Mesenchymal stem cell (in vitro differentiated cells and primary cell): ENCODE measurements at places on chromosomes 1 and 21.

- DNase-seq, result no peak
Measured at GRCh38 chr21:36282568-36283230, 37.3 kb upstream of the MORC3 start.

DNA sequence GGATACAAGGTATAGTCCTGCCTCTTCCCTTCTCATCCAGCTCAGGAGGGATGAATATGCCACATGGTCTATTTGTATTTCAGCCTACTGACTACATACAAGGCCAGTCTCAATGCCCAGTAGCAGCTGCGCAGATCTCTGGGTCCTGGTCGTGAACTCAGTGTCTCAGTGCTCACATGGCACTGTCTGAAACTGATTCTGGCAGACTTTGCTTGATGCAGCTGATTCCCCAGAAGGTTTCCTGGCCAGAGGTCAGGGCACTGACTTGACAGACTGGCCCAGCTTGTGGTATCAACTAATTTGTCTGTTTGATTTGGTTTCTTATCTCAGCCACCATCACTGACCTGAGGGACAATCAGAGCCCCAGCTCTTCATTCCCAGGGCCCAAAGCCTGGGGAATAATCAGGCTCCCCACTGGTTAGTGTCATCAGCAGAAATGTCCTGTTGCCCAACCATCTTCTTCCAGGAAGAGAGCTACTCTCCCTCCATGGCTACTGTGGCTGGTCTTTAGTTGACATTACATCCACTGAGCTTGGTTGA lies 7.5 kb upstream of the SPRR4 start:
- no peak for DNase-seq

- no peak for DNase-seq
Measured at GRCh38 chr1:248590055-248590454, 7.4 kb downstream of the OR2T10 start.

GRCh38 chr1:44655609-44656008 lies 18.7 kb downstream of the TMEM53 start:
- peak; percentile 25 for DNase-seq

DNA sequence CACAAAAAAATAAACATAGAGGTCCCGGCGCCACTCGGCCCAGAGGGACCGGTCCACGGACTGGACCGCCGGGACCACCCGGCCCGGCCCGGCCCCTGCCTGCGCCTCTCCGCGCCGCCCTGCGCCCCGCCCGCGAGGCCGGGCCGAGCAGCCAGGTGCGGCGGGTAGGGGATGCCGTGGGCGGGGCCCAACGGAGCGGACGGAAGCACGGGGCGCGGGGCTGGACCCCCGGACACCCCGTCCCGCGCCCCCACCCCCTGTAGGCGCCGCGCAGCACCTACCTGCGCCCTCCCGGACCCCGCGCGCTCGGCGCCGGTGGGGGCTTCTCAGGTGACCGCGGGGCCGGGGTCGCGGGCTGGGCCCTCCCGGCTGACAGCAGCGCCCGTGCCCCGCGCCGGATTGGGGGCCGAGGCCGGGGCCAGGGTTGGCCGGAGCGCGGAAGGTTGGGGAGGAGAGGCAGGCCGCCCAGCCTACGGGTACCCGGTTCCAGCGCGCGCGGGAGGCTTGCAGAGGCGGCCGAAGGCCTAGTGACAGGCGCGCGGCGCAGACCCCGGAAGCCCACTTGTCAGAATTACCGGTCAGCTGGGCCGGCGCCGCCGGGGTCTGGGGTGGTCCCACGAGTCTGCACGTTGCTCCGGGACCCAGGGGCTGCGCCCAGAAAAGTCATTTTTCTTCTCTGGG lies 351.9 kb upstream of the CAMK1G start:
- no peak for DNase-seq
